ENCODE measurements at places on chromosomes 3 and 15. TPM values are rescaled to one million over a fixed set of nuclear protein-coding genes. Genes with fewer than 3 reads are reported as not detected.

DNA sequence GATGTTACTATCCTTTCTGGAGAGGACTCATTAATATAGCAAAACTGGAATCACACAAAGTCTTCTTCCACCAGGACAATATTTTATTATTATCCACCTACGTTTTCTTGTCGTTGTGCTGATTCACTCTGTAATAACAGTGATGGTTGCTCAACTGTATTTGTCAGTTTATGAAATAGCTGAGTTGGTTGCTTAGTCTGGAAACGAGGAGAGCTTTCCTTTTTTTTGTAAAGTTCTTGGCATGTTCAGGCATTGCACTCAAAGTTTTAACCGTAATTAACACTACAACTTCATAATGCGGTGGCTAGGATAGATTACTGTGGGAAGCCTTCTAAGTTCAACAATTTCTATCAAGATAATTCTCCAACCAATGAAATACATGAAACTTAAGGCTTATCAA lies 131.2 kb downstream of the RAP2B start:
- no peak for DNase-seq

Gene CCR1
- total RNA-seq = 52.2 TPM

- no peak for DNase-seq
Measured at GRCh38 chr15:78550815-78551214, 10.6 kb downstream of the PSMA4 start.

DNA sequence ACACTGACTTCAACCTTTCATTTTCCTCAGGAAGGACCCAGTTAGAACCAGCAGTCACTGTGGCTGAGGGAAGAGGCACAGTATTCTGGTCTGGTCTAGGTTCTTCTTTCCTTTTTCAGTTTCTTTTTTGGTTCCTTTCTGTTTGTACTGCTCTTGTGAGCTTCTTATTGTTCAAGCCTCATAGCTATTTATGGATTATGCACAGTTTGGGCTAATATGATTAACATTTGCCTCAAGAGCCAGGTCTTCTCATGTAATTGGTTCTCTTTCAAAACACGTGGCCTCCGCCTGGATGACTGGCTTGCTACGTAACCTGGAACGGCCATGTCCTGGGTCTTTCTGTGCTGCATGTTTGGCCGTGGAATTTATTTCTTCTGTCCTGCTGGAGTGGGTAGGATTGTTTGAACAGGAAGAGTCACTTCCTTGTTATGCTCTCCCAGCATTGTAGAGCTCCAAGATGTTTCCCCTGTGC lies 43.3 kb downstream of the RBMS3 start:
- DNase-seq = no peak

Gene GRAMD2A
- total RNA-seq = not detected

Gene XYLB
- total RNA-seq = 11.4 TPM

- DNase-seq = no peak
Measured at GRCh38 chr3:190716211-190716610, 146.3 kb downstream of the GMNC start.

DNA sequence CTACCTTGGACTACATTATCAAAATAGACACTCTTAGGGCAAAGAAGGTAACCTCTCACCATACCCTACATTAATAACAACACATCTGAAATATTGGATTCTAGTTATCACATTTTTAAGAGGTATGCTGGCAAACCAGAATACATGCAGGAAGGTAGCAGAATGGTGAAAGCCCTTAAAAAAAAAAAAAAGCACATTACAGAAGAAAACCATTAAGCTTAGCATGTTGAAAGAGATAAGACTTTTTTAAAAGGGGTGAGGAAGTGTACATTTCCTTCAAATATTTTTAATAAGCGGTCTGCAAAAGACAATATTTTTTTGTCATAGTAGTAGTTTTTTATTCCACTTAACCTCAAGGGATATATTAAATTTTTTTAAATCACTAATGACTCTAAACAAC lies 46.5 kb upstream of the WDR5B start:
- no peak for DNase-seq

Gene RNF168
- 22.2 TPM for total RNA-seq

DNA sequence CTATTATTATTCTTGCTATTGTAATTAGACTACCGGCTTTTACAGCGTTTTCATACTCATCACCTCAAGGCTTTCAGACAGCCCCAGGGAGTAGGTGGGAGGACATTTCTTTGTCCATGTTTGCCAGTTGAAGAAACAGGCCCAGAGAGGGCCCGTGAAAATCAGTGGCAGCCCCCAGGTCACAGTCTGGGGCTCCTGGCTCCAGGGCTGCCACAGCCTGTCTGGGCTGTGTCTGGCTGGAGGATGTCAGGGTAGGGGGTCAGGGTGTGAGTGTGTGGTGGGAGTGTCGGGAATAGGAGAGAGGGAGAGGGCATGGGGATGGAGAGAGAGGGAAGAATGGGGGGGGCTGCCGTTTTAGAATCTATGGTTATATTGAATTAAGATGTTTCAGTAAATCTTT lies 118.2 kb upstream of the TLE3 start:
- DNase-seq = no peak

DNA sequence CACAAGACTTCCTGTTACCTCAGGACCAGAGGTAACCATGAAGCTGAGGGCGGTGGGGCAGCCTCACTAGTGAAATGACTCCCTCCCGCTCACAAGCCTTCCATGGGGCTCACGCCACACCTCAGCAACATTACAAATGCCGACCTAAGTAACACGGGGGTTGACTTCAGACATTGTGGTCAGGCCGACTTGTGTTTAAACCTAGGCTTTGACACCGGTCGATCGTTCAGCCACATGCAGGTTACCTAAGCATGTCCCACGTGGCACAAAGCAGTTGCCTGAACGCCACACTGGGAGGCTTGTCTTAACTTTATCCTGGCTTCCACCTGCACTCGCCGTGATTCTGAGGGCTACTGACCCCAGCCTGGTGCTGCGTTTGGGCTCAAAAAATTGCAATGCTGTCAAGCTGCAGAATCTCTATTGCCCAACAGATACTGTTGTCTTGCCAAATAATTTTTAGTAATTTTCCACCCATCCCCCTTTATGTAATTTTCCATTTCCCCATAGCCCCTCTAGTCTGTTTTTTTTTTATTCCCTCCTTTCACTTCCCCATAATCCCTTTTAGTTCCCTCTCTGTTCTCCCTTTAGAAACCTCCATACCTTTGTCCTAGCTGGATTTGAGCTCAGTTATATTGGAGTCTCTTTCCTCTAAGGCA lies 158.6 kb upstream of the RGMA start:
- DNase-seq = no peak

DNA sequence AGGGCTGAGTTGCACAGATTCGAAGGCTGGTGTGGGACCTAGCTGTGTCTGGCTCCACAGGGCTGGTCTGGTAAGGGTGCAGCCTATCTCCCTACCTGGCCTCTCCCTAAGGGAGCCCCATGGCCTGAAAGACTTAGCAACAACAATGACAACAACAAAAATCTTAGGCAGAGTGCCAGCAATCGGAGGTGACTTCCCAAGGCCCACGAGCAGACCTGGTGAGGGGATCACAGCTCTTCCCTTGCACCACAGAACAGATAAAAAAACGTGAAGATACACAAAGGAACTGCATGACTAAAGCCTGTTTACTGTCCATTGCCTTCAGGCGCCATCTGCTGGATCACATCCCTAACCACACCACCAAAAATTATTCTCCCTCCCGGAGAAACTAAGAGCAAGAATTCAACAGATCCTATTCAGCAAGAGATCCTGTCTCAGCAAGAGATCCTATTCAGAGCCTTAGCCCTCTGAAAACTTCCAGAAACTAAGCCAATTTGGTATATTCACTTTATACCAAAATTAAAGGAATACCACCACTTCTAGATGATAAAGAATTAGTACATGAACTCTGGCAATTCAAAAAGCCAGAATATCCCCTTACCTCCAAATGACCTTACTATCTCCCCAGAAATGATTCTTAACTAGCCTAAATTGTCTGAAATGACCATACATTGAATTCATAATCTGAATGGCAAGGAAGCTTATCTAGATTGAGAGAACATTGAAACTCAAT lies 24.1 kb upstream of the OR5K4 start:
- no peak for DNase-seq

Gene APOD
- total RNA-seq = not detected

- DNase-seq = no peak
Measured at GRCh38 chr3:126419886-126420786, 25.4 kb downstream of the CFAP100 start.

Gene CCDC39
- not detected for total RNA-seq

DNA sequence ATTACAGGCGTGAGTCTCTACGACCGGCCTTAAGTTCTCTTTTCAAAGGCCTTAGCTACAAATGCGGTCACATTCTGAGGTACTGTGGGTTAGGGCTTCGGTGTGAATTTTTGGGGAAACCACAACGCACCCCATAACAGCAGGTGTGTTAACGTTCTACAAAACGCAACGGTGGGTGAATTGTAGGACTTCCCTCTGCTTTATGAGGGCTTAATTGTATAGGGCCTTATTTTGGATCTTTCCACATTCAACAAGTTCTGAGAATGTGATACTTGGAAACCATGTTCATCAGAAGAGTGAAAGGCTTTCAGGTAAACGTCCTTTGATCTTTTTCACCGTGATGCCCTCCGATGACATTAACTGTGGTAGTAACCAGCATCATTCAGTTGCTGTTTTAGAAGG lies 998.6 kb upstream of the CFAP20DC start:
- no peak for DNase-seq

DNA sequence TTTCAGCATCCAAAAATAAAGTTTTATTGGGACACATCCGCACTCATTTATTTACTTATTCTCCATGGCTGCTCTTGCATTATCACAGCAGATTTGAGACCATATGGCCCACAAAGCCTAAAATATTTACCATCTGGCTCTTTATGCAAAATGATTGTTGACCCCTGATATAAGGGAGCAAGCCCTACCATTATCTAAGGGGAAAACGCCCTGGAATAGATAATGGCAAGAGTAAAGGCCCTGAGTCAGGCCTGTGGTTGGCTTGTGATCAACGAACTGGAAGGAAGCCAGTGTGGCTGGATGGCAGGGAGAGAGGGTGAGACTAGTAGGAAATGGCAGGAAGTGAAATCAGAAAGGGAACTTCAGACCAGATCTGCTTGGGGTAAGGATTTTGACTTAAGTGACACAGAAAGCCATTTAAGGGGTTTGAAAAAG lies 24.6 kb upstream of the DMXL2 start:
- DNase-seq = no peak

Gene HYAL1
- total RNA-seq = 0.25 TPM

Gene ZKSCAN7
- total RNA-seq = 4.9 TPM

DNA sequence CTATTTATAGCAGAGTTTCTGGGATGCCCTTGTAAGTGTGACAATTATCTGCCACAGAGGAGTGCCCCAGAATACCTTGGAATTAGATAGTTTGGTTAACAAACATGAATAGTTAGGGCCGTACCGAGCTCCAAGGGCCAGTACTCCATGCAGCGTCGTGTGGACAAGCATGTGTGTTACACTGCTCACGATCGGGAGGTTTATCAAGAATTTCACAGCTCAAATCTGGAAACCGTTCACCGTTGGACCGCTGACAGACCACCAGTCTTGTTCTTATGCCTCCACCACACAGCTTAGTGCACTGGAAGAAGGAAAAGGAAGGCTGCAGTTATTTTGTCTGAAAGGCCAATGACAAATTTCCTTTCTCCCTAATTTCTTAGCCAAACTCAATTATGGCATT lies 93.7 kb downstream of the ADAMTS9 start:
- no peak for DNase-seq

DNA sequence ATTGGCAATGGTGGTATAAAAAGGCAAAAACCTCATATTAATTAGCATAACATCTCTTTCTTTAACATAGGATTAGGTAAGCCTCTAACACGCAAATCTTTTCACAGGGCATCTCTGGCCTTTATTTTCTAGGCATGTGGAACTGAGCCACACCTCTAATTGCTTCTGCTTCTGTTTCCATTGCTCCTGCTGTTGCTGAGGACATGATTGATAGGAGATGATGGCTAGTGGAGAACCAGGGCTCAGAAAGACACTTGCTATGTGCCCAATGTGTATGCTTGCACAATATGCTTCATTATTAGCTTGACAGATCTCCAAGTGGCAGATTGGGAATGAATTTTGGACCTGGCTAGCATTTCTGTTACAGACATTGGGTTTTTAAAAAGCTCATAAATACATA lies 114.5 kb downstream of the EPHA3 start:
- no peak for DNase-seq

DNA sequence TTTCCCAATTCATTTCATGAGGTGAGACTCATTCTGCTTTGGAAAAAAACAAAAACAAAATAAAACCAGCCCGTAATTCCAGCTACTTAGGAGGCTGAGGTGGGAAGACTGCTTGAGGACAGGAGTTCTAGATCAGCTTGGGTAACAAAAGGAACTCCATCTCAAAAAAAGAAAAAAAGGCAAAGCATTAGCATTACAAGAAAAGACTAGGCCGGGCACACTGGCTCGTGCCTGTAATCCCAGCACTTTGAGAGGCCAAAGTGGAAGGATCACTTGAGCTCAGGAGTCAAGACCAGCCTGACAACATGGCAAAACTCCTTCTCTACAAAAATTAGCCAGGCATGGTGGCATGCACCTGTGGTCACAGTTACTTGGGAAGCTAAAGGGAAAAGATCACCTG lies 33.9 kb downstream of the TRPM7 start:
- DNase-seq = no peak

Gene CCR3
- total RNA-seq = 0.55 TPM

Gene TEX9
- total RNA-seq = 0.57 TPM

Gene FAM3D
- not detected for total RNA-seq

DNA sequence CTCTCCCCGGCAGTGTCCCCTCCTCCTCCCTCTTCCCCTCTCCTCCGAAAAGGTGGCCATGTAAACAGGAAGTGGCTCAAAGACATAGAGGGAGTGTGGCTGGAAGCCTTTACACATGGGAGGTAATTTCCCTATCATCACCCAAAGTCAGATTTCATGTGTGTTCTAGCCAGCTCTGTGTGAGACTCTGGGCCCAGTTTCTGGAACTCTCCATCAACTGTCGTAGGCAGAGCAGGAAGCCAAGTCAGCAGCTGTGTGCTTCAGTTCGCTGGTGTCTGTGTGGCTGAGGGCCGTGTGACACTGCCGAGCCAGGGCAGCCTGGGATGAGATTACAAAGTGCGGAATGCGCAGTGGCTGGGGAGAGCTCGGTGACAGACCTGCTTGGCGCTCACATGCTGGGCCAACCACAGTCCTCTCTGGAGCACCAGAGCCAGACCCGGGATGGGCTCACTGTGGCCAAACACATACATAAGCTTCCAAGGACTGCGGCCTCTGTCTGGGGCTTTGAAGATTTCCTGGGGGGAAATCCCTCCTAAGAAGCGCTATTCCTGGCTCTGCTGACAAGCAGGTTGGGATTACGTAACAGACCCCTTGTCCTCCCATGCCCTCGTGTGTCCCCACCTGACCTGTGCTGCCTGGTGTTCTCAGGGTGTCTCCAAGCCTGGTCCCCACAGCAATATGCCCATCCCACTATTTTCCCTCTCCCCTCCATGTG lies 50.7 kb downstream of the UMPS start:
- no peak for DNase-seq

DNA sequence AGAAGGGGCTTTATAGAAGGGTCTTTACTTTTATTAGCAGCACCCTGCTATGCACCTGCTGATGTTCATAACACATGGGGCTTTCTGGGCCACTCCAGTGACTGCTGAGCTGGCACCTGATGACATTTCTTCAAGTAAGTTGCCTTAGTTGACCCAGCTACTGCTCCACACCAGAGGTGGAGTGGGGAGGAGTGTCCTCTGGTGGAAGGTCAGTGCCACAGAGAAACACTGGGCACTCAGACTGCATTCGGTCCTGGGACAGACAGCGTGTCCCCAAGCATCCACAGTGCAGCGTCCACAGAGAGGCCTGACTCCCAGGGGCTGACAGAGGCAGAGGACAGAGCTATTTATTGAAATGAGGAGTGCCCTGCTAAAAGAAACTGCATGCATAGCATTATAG lies 74.9 kb upstream of the NSMCE3 start:
- DNase-seq = no peak

GRCh38 chr3:13163848-13164382 lies 90.7 kb upstream of the IQSEC1 start:
- no peak for DNase-seq

GRCh38 chr3:126895178-126896066 lies 87.5 kb upstream of the PLXNA1 start:
- no peak for DNase-seq

Data from natural killer cell treated with Interleukin-12 subunit alpha and Interleukin-12 subunit beta and Interleukin-15 and Interleukin-18, amount 100 ng/mL, for 72 hours (primary cell).